ENCODE measurements at places on chromosomes 5 and 9. TPM values are rescaled to one million over a fixed set of nuclear protein-coding genes. Genes with fewer than 3 reads are reported as not detected.

DNA sequence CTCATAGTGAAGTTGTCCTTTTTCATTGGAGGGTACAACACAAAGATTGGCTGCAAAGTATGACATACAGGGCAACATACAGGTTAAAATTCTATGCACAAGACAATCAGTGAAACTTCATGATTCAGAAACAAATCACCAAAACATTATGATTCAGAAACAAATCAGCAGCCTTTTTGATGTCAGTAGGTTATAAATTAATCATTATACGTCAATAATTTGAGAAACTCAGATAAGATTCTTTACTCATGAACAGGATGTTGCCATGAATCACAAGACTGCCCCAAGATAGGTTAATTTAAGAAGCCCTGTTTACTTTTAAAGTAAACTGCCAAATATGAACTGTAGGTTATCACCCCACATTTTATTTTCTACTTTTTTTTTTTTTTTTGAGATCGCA is 62.2 kb upstream of the IL33 start:
- DNase-seq: no peak

DNA sequence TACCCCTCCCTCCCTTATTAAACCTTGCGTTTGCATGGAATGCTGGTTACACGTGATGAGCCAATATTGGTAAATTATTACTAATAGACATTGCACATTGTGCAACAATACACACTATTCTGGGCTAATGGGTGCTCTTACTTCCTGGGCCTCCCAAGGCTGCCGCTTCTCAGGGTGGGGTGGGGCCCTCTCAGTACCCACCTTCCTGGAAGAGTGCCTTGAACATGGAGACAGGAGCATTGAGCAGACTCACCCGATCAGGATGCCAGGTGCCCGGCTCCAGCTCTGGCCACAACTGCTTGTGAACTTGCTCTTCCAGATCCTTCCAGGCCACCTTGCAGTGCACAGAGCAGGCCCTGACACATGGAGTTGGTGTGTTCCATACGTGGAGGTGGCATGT is 24.7 kb upstream of the CEP72 start:
- DNase-seq: peak; percentile 29

The TMC1 gene
- 3.5 TPM for total RNA-seq

The SPINK4 gene
- total RNA-seq: not detected

DNA sequence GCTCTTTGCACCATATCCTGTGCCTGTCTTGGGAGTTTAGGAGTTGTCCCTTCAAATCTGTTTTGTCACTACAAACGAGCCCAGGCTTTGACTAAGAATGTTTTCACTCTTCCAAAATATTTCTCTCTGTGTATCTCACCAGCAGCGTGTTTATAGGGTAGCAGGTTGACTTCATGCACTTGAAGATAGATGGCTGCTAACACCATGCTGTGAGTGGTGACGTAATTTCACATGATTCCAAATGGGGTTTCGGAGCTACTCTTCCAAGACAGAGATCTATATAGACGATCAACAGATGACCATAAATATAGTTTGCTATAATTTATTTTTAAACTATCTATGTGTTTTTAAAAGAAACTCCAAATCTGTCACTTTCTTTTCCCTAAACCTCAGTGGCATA is 30.6 kb downstream of the RORB start:
- no peak for DNase-seq

- DNase-seq: peak; percentile 95
Observed at GRCh38 chr9:33024966-33025571, at the start of gene DNAJA1. TSS of gene DNAJA1 (plus strand) at chr9:33025273. CDS start at chr9:33026485, 1,212 bp downstream.

GRCh38 chr5:168417731-168418429 is 68.4 kb upstream of the RARS1 start:
- DNase-seq: no peak

- no peak for DNase-seq
Observed at GRCh38 chr5:71895546-71895945, 176.5 kb downstream of the CARTPT start.

DNA sequence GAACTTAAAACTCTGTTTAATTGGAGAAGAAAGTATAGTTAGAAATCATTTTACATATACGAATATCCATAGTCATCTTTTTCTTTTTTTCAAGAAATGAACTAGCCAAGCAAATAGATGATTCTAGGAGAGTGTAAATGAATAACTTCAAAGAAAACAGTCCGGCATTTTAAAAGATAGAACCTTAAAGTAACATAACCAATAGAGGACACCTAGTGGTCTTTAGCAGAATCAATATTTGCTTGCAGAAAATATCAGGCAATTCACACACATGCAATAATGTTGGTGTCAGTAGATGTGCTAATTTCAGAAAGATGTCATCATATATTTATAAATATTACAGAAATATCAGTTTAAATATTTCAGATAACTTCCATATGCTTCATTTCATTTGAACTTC is 57.1 kb downstream of the HCN1 start:
- DNase-seq: no peak

All from ureter (tissue), 1 donor.